ENCODE measurements at places on chromosomes 5 and 9.
A peak's percentile ranks its signal among the peaks of the same experiment; 100 is the strongest.

DNA sequence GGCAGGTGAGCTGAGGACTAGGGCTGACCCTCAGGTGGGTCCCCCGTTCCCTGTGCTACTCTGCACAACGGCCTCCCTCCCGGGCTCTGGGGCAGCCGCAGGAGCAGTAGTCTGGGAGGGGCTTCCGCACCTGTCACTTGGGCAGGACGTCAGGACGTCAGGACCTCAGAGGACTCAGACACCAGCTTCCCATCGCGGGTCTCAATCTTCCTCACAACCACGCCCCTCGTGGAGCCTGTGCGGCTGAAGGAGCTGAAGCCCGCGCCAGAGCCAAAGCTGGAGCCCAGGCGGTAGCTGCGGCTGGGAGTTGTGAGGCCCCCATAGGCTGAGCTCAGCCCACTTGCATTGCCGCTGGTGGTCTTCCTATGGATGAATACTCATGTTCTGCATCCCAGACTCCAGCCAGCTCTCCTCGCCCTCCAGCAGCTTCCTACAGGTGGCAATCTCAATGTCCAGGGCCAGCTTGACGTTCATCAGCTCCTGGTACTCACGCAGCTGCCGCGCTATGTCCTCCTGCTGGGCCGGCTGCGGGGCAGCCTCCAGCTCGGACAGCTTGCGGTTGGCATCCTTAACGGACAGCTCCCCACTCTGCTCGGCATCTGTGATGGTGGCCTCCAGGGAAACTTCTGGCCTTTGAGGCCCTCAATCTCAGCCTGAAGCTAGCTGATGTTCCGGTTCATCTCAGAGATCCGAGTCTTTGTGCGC, 381.4 kb upstream of the RGMB start:
- no peak for DNase-seq

GRCh38 chr9:135342206-135343130, 137.1 kb upstream of the PPP1R26 start:
- DNase-seq = no peak

GRCh38 chr9:125851979-125852378, 104.8 kb downstream of the PBX3 start:
- DNase-seq = peak; percentile 87

DNA sequence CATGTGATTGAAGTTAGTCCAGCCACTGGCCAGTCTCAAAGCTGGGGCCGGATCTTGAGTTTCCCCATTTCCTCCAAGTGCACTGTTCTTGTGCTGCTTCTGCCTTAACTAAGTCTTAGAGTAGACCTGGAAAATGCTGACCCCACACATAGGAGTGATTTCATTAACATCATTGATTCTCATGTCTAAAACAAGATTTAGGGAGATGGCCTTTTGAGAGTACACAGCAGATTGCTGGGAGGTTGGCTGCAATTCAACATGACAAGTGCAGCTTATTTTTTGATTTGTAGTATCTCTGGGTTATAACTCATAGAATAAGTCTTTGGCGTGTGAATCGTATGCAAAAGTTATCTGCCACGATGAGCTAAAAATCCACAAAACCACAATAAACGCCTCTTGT, 131.0 kb downstream of the CMYA5 start:
- no peak for DNase-seq

GRCh38 chr5:9619331-9620092, 10.6 kb downstream of the TAS2R1 start:
- no peak for DNase-seq

Data from NCI-H1694 treated with DMSO at 0.1 percent for 48 hours (cell line).